ENCODE measurements at places on chromosomes 13 and 19.

- DNase-seq: no peak
Measured at GRCh38 chr13:41254902-41255301, 8.5 kb downstream of the MTRF1 start.

- no peak for DNase-seq
Measured at GRCh38 chr13:32105653-32106313, 74.2 kb downstream of the FRY start.

DNA sequence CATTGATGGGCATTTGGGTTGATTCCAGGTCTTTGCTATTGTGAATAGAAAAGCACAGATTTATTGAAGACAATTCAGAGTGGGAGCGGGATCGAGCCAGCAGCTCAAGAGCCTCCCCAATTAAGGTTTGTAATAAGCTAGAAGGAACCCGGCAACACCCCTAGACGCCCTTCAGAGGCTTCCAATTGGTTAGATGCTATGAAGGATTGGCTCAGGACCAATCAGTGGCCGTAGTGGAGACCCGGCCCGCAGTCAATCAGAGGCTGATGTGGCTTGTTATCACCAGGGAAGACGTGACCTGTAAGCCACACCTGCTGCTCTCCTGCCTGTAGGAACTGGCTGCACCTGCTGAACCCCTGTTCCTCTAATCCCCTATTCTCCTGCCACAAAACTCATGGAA is 14.6 kb downstream of the SIGLEC11 start:
- DNase-seq: no peak

GRCh38 chr19:792306-792885 is 4.9 kb upstream of the PTBP1 start:
- no peak for DNase-seq

DNA sequence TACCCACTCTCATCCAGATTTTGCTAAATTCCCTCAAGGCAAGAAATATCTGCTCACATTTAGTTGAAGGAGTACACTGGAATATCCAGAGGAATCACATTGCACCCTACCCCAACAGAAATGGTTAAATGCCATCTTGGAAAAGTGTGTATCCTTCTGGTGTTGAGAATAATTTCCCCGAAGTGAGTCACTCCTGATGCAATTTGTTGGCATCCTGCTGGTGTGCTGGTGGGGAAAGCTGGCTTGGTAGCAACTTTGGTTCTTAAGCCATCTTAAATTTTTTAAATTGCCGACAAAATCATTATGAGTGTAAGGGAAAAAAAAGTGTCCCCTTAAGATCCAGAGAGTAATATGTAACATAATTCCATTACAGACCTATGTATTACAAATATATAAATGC is 337.3 kb upstream of the DACH1 start:
- DNase-seq: peak; percentile 6
